Vagina (tissue), 2 donors: ENCODE measurements at places on chromosomes 13 and 19. TPM values are rescaled to one million over a fixed set of nuclear protein-coding genes. Genes with fewer than 3 reads are reported as not detected.

Gene FCAR
- 2.2 TPM for total RNA-seq

Gene AMER2
- not detected for total RNA-seq

Gene ZNF486
- 4.2 TPM for total RNA-seq

Gene LILRA5
- 2.9 TPM for total RNA-seq

Gene SOX1
- not detected for total RNA-seq

Gene ATP12A
- not detected for total RNA-seq

Gene CLEC17A
- total RNA-seq: not detected

Gene CTXN1
- 14.2 TPM for total RNA-seq

Gene FFAR1
- not detected for total RNA-seq

Gene OLFM4
- 50.1 TPM for total RNA-seq

Gene AP1M2
- 29.0 TPM for total RNA-seq

DNA sequence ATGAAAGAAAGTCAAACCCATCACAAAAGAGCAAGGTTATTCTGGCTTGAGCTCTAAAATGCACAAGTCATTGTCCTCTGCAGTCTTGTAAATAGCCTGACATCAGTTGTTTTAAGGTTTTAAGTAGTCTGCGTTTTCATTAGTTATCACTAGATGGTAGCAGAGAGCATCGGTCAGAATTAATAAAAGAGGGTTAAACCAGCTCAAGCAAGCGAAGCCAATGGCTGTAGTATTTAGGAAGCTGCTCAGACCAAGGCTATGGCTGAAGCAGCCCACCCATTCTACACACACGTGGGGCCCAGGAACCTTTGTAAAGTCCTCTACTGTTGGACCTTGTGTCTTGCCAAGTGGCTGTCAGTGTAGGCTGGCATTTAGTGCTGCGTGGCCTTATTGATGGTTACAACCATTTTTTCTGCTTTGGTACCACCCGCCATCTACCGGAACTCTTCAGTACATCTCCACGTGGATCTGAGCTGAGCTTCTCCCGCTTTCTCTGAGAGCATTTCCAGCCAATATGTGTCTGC lies 13.3 kb upstream of the ZNF57 start:
- H3K4me3 ChIP-seq: no peak overlapping the region
- H3K36me3 ChIP-seq: no peaks in the 10 kb centered on the region
- DNase-seq: no peak

GRCh38 chr13:30111810-30112209 lies 195.5 kb downstream of the KATNAL1 start:
- peak overlapping the region; percentile 18 for H3K27ac ChIP-seq
- no peak overlapping the region for H3K4me3 ChIP-seq
- DNase-seq: no peak
- H3K27me3 ChIP-seq: no peaks in the 10 kb centered on the region
- no peaks in the 10 kb centered on the region for H3K36me3 ChIP-seq

- H3K4me3 ChIP-seq: peak overlapping the region; percentile 82
- no peaks in the 10 kb centered on the region for H3K27me3 ChIP-seq
- peak overlapping the region; percentile 88 for H3K27ac ChIP-seq
- DNase-seq: no peak
- peaks cover 18% of the 10 kb centered on the region for H3K36me3 ChIP-seq
- peaks cover 29% of the 10 kb centered on the region for H3K4me1 ChIP-seq
Observed at GRCh38 chr19:48444129-48444935, 1.5 kb upstream of the GRWD1 start.

DNA sequence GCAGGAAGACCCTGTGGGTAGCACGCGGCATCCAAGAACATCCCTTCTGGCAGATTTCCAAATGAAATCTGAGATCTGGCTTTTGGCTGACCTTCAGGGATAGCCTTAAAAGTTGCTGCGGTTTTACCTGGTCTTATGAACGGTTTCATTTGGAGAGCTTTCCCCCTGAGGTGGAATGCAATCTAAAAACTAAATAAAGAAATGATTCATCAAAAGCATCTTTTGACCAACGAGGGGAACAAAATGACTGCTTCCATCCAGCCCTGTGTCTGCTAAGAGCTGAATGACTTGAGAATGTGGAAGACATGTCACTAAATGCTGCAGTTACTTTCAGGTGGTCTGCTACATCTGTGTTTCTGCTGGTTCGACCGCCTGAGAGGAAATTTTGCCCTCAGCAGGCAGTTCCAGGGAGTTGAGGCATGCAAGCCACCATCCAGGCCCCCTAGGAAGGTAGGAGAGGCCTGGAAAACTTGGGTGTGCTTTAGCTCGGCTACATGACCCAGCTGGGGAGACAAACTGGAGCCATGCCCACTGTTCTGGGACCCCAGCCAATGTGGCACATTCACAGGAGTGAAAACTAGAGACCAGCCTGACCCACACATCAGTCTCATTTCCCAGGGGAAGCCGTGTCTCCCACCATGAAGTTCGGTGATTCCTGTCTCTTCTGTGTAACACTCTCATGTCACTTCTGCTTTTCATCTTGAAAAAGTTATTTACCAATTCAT lies 175.1 kb upstream of the KL start:
- DNase-seq: no peak
- H3K4me3 ChIP-seq: no peak overlapping the region

GRCh38 chr13:34243403-34243802 lies 425.5 kb downstream of the RFC3 start:
- no peaks in the 10 kb centered on the region for H3K27me3 ChIP-seq
- no peak overlapping the region for H3K27ac ChIP-seq
- no peak for DNase-seq
- H3K4me3 ChIP-seq: no peak overlapping the region
- H3K36me3 ChIP-seq: no peaks in the 10 kb centered on the region
- H3K4me1 ChIP-seq: no peaks in the 10 kb centered on the region

DNA sequence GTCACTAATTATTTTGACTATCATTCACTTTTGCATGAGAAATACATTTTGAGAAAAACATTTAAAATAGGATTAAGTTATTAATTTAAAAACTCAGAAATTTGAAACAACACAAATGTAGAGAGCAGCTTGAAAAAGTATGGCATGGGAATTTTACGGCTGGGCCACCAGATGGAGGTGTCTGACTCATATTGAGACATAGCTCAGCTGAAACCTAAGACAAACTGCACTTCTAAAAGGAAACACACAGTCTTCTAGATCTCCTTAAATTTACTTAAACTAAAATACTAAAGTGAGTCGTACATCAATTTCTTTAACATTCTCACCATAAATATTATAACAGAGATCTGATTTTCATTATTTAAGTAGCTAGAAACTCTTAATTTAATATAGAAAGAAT lies 41.9 kb upstream of the POSTN start:
- H3K27me3 ChIP-seq: no peaks in the 10 kb centered on the region
- no peaks in the 10 kb centered on the region for H3K36me3 ChIP-seq
- H3K4me3 ChIP-seq: no peak overlapping the region
- no peaks in the 10 kb centered on the region for H3K4me1 ChIP-seq
- DNase-seq: no peak

DNA sequence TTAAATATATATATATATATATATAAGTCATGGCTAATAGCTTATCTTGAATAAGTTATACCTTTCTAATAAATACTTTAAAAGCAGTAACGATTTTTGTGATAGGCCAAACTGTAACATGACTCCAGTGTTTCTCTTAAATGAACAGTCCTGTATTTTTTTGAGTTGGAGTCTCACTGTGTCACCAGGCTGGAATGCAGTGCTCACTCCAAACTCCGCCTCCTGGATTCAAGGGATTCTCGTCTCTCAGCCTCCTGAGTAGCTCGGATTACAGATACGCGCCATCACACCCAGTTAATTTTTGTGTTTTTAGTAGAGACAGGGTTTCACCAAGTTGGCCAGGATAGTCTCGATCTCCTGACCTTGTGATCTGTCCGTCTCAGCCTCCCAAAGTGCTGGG lies 814.2 kb upstream of the SLITRK5 start:
- no peak for DNase-seq
- H3K27me3 ChIP-seq: no peaks in the 10 kb centered on the region
- H3K36me3 ChIP-seq: no peaks in the 10 kb centered on the region
- no peaks in the 10 kb centered on the region for H3K4me1 ChIP-seq

GRCh38 chr13:52954838-52955237 lies 73.8 kb upstream of the OLFM4 start:
- no peak for DNase-seq
- H3K4me3 ChIP-seq: no peak overlapping the region
- H3K27ac ChIP-seq: no peak overlapping the region
- H3K27me3 ChIP-seq: no peaks in the 10 kb centered on the region

DNA sequence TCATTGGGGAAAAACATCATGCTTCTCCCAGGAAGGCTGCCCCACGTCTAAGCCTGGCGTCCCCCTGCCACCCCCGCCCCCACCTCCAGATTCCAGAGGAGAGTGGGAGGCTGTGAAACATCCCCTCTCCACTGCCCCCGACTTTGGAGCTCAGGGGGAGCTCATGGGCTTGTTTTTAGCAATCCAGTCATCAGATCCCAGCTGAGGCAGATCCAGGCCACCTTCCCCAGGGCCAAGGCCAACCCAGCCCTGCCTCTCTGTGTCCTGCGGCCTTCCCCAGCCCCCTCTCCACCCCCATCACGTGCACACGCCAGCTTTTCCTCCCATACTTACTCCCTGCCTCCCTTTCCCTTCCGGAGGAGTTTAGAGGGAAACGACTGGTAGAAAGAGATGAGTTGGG lies 38.8 kb downstream of the SHISA2 start:
- no peaks in the 10 kb centered on the region for H3K27me3 ChIP-seq
- no peak overlapping the region for H3K27ac ChIP-seq
- H3K36me3 ChIP-seq: no peaks in the 10 kb centered on the region
- peak; percentile 29 for DNase-seq
- no peak overlapping the region for H3K4me3 ChIP-seq

GRCh38 chr19:27746691-27747380 lies 1466.1 kb downstream of the UQCRFS1 start:
- no peak overlapping the region for H3K27ac ChIP-seq
- no peaks in the 10 kb centered on the region for H3K4me1 ChIP-seq
- no peaks in the 10 kb centered on the region for H3K36me3 ChIP-seq
- peak; percentile 52 for DNase-seq

- H3K27me3 ChIP-seq: no peaks in the 10 kb centered on the region
- no peaks in the 10 kb centered on the region for H3K4me1 ChIP-seq
- DNase-seq: no peak
- H3K4me3 ChIP-seq: no peak overlapping the region
- no peaks in the 10 kb centered on the region for H3K36me3 ChIP-seq
Observed at GRCh38 chr13:97686594-97686993, 252.6 kb downstream of the RAP2A start.

DNA sequence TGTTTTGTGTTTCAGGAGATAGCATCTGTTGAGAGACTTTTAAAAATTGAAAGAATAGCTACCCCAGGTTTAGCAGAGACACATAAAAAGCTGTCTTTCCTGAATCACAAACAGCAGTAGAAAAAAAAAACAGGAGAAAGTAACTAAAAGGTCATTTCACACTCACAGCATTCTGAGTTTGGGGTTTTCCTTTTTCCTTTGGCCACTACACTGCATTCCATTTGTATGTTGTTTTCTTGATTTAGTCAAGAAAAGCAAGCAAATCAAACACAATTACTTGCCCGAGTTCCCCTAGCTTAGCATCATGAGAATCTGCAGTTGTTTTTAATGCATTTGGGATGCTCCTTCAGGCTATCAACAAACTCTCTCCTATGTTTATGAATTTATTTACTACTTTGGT lies 161.0 kb downstream of the KCTD12 start:
- no peak overlapping the region for H3K4me3 ChIP-seq
- H3K27ac ChIP-seq: no peak overlapping the region
- H3K36me3 ChIP-seq: no peaks in the 10 kb centered on the region
- DNase-seq: no peak
- no peaks in the 10 kb centered on the region for H3K27me3 ChIP-seq

DNA sequence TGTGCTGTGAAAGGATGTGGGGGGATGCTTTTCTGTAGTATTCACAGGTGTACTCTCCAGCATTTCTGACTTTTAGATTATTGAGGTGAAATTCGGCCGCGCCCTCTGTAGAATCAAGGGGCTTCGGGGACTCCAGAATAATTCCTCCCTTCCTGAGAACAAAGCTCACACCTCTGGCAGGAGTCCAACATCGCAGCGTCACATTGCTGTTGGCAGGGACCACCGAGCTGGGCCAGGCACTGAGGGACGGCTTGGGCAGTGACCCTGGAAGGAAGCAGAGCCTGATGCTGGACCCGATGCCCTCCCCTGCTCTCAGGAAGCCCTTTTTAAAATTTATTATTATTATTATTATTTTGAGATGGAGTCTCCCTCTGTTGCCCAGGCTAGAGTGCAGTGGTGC lies 6.3 kb downstream of the TARM1 start:
- H3K4me1 ChIP-seq: no peaks in the 10 kb centered on the region
- H3K27me3 ChIP-seq: no peaks in the 10 kb centered on the region
- H3K4me3 ChIP-seq: no peak overlapping the region
- no peak overlapping the region for H3K27ac ChIP-seq
- DNase-seq: no peak
- H3K36me3 ChIP-seq: no peaks in the 10 kb centered on the region

DNA sequence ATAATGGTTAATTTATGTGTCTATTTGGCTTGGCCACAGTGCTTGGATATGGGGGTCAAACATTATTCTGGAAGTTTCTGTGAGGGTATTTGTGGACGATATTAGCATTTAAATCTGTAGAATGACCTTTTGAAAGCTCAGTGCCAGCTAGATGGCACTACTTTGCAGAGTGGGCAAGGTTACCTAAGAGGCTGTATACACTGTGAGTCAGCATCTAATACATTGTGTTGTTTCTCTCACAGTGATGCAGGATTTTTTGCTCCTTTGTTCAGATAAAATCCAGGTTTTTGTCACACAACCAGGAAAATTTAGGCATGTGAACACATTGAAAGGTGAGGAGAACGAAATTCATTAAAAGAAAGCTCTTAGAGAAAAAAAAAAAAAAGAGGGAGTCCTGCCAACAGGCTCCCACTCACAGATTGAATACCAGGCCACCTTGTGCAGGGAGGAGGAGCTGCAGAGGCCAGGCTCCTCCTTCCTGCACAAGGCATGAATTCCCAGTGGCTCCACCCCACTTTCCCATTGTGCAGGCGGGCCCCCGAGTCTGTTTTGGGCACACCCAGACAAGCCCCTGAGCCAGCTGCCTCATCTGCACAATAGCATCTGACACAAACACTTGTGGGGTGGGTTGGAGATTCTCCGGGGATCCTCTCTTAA lies 551.0 kb upstream of the ATXN8OS start:
- no peaks in the 10 kb centered on the region for H3K27me3 ChIP-seq
- H3K27ac ChIP-seq: no peak overlapping the region
- no peaks in the 10 kb centered on the region for H3K4me1 ChIP-seq
- DNase-seq: no peak
- H3K36me3 ChIP-seq: no peaks in the 10 kb centered on the region
- no peak overlapping the region for H3K4me3 ChIP-seq
